Colonic mucosa (tissue), 4 donors: ENCODE measurements at places on chromosomes 4 and X. TPM values are rescaled to one million over a fixed set of nuclear protein-coding genes. Genes with fewer than 3 reads are reported as not detected.

- no peak for DNase-seq
These were observed 3.5 kb downstream of the FHDC1 start for GRCh38 chr4:152939621-152940020.

Gene OPHN1
- total RNA-seq, result 6.8 TPM

Gene AKAP4
- not detected for total RNA-seq

DNA sequence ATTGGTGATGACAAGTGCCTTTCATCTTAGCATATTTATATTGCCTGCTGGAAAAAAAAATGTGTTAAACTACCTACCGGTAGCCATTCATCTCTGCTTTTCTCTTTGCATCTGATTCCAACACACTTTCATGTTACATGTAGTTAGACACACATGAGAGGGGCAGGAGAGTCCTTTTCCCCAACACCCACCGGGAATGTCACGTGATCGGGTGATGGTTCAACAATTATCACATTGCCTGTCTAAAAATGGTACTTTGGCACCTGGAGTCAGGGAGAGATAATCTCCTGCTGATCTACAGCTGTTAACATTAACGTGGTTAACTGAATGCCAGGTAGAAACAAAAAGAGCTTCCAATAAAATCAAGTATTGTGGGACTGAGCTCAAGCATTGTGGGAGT is 19.6 kb upstream of the PBDC1 start:
- no peak for DNase-seq

Gene CACNA1F
- total RNA-seq, result 1.0 TPM

- no peak for DNase-seq
These were observed 95.3 kb downstream of the GRID2 start for GRCh38 chr4:92399032-92399431.

- no peak for DNase-seq
These were observed 126.0 kb downstream of the F11 start for GRCh38 chr4:186392017-186392416.

DNA sequence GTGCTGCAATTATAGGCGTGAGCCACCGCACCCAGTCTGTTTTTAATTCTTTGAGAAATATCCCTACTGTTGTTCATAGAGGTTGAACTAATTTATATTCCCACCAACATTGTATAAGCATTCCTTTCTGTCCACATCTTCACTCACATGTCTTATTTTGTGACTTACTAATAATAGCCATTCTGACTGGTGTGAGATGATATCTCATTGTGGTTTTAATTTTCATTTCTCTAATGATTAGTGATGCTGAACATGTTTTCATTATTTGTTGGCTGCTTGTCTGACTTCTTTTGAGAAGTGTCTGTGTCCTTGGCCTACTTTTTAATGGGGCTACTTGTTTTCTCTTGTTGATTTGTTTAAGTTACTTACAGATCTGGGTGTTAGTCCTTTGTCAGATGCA is 310.9 kb upstream of the MAOA start:
- no peak for DNase-seq

DNA sequence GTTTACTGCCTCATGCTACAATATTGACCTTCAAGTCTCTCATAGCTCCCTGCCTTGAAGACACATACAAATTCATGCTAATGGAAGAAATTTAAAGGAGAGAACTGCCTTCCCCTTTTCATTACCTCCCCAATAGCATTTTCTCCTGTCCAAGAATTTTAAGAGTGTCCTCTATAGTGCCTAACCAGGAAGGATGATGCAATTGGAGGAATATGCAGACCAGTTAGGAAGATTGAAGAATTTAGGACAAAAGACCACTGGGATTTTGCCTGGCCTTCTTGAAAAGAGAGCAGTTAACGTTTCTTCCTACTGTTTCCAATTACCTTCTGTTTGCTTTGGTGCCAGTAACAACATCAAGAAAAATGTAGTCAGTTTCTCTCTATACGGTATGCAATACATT is 443.9 kb downstream of the INPP4B start:
- DNase-seq, result no peak

- no peak for DNase-seq
These were observed 10.3 kb downstream of the FAM3A start for GRCh38 chrX:154505734-154506133.

Gene PHKA1
- total RNA-seq, result 4.7 TPM

- DNase-seq, result no peak
These were observed 110.1 kb upstream of the VEGFC start for GRCh38 chr4:176902710-176903323.

Gene PNMA5
- total RNA-seq, result not detected

Gene BANK1
- 0.82 TPM for total RNA-seq

DNA sequence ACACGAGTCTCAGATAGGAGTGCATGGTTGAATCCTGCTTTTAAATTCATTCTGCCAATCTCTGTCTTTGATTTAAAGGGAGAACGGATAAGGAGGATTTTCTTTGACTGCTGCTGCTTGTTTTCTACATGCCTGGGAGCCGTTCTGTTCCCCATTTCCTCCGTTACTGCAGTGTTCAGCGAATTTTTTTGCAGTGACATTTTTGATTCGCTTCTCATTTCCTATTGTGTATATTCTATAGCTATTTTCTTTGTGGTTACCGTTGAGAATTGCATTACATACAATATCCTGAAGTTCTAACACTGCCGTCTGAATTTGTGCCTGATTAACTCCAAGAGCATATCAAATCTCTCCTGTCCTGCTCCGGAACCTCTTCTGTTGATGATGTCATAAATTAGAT is 14.8 kb upstream of the MAEA start:
- no peak for DNase-seq

DNA sequence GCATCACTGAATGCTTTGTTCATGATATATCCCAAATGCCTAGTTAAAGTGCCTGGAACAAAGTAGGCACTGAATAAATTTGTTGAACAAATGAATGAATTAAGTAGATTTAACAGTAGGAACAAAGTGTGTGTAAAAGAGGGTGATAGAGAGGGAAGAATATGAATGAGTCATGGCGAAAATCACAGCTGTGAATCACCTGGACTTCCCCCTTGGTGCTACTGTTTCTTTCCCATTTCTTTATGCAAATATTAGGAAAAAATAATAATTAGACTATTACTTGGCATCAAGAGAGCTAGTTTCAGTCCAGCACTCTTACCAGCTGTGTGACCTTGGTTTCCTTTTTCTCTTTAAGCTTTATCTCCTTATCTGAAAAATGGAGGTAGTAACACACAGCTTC is 9.2 kb downstream of the SPIN3 start:
- no peak for DNase-seq

Gene GAGE12H
- not detected for total RNA-seq

GRCh38 chrX:13005661-13006473 is 31.0 kb downstream of the TMSB4X start:
- no peak for DNase-seq

DNA sequence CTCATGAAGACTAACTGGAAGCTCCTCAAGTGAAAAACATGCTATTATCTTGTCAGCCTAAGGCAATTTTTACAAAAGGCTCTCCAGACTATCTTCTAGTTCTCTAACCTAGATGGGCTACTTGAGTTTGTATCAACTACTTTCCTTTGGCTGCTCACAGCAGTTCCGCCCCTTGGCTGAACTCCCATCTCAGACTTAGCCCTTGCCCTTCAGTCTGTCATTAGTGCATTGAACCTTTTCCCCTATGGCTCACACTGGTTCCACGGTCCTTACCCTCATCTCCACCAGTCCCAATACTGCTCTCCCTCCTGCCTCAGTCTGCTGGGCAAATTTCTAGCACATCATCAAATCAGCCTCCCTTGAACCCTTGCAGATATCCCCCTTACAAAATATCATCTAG is 362.3 kb downstream of the PPP1R2C start:
- no peak for DNase-seq

GRCh38 chr4:18813771-18814170 is 792.2 kb upstream of the LCORL start:
- DNase-seq, result no peak
